ENCODE measurements at places on chromosomes 6 and 20. TPM values are rescaled to one million over a fixed set of nuclear protein-coding genes. Genes with fewer than 3 reads are reported as not detected.
A peak's percentile ranks its signal among the peaks of the same experiment; 100 is the strongest.

- no peak for DNase-seq
These were observed 8.7 kb downstream of the NUDT3 start for GRCh38 chr6:34383656-34384320.

DNA sequence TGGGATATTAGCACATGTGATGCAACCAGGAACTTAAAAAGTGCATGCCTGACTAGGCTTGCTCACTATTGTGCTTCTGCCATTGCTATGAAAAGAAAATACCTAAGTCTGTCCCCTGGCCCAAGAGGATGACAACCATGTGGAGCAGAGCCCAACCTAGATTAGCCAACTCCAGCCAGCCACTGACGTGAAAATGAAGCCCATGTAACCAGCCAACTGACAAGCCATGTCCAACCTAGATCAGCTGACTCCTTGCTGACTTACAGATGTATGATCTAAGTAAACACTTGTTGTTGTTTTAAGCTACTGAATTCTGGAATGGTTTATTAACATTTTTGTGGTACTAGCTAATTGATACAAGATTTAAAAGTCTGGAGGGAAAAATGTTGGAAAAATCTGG lies 47.5 kb downstream of the PIGU start:
- DNase-seq, result no peak

DNA sequence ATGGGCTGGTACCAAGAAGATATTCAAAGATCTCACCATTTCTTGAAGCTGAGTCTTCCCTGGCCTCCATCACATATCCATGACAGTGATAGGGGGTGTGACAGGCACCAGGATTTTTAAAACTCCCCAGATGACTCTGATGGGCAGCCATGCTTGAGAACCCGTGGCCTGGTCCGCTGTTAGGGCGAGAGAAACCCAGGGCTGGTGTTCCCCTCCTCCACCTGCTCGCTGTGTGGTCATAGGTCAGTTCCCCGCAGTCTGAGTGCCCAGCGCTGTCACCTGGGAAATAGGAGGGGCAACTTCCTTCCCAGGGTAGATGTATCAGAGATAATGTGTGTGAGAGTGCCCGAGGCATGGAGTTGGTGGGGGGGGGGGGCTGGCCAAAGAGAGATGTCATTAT lies 50.9 kb downstream of the TMEM242 start:
- DNase-seq, result no peak

DNA sequence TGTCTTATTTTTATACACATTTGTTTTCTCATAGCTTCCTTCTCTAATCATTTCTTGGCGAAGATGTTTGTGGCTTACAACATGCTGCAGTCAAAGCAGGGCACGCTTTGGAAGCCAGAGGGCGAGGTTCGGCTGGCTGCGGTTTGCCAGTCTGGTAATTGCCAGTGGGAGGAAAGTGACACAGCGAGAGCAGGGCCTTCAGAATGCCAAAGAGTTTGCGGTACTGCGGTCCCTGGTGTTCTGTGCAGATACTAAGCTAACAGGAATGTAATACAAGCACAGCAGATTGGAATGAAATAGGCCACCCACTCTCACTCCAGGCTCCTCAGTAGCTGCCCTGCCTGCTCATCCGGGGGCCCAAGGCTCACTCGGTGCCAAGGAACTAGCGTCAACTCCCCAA lies 58.7 kb upstream of the TGM3 start:
- DNase-seq, result no peak

DNA sequence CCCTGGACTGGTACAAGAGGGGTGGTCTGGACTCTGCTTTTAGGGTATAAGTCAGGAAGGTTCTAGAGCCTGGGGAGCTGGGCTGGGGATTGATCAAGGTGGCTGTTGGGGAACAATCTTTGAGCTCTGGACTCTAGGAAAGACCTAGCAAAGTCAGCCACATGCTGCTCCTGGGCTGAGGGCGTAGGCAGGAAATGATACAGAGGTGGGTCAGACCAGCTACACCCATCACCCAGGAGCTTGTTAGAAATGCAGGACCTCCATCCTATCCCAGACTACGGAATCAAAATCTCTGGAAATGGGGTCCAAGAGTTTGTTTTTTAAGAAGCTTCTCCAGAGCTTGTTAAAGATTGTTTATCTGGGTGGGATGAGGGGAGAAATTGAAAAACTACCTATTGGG lies 9.4 kb downstream of the ADTRP start:
- no peak for DNase-seq

DNA sequence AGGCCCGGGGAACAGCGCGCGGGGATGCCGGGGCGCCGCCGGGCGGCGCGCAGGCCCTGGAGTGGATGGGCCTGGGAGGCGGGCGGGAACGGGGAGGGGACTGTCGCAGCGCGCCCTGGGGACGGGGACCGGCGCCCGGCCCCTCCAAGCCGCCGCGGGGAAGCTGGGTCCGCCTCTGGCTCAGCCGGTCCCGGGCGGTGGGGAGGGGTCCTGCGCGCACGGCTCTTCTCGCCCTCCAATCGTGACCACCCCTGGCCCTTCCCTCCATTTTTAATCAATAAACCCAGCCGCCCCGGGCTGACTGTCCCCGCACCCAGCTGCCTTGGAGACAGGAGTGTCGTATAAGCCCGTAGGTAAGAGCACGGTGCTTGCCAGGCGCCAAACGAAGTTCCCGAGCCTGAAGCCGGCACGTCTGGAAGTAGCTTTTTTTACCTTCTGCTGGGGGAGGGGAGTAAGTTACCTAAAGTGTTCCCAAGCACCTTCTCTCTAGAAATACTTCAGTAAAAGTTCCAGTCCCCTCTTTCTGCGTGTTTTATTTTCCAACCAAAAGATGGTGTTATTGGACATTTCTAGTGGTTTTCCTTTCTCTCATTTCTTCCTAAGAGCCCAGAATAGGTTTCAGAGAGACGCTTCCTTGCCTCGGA lies 780 bp upstream of the TAF4 start:
- DNase-seq, result peak; percentile 59

- DNase-seq, result no peak
These were observed 377.6 kb upstream of the CITED2 start for GRCh38 chr6:139752086-139752485.

DNA sequence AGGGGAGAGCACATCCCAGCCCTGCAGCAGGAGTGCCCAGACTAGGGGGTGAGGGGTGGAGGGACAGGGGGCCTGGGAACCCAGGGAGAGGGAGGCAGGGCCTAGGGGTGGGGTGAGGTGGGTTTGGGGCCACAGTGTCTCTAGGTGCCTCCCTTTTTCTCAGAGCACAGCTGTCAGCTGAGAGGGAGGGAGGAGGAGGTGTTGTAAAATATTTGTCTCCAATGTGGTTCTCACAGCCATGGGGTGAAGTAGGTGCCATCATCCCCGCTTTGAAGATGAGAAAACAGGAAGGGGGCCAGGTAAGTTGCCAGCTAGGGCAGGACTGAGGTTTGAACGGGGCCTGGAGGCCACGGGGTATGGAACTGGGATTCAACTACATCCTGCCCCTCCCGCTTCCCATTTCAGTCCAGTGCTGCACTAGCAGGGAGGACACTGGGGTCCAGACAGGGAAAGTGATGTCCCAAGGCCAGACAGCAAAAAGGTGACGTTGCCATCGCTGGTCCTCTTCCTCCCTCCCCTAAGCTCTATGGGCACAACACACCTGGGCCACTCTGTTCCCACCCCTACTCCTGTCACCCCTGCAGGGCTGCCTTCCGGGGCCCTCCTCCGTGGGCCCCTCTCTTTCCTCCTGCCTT lies 20.3 kb downstream of the PACSIN1 start:
- DNase-seq, result no peak

GRCh38 chr20:38197217-38197616 lies 32.1 kb upstream of the TGM2 start:
- no peak for DNase-seq

DNA sequence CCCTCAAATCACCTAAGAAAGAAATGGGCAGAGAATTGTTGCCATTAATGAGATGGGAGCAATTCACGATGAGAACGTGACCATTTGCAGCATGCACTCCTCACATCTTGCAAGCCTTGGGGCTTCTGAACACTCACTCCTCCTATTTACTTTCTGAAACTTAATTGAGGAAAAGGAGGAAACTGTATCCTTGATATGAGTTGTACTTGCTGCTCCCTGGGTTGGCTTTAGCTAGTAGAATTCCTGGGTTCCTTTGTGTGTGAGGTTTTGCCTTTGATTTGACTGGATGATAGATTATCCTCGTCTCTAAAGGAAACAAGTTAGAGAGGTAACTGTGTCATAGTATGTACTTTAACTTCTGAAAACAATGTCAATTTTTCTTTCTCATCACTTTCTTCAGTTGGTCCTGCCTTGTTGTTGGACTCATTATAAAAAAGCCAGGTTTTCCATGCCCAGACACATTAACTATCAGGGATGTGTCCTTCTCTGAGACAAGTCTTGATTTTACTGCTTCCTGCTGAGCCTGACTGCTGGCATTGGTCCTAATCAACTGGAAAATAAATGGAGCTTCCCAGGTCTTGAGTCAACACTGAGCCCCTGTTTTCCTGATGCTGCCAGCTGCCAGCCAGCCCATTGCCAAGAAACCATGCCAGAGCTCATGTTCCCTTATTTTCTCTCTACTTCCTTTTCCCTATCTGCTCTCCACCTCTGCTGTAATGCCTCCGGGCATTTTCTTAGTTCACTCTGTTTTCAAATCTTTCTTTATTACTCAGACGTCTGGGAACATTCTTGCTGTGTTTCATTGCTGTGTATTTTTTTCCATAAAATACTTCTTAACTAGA lies 6.0 kb upstream of the MRAP2 start:
- DNase-seq, result no peak

DNA sequence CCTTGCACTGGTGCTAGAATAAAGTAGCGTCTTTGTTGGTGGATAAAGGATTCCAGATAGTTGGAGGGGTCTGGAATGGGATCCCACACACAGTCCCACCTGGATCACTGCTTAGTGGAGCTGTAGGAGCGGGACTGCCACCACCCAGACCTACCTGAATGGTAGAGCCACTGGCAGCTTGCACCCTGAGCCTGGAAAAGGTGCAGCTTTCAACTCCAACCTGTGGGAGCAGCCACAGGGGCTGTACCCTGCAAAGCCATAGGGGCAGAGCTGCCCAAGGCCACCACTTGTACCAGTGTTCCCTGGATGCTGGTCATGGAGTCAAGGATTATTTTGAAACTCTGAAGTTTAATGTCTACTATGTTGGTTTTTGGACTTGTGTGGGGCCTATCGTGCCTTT lies 26.9 kb downstream of the VTA1 start:
- no peak for DNase-seq

- DNase-seq, result peak; percentile 55
These were observed 38.0 kb downstream of the EZR start for GRCh38 chr6:158780988-158781691.

GRCh38 chr6:144896871-144897270 lies 611.7 kb downstream of the UTRN start:
- DNase-seq, result no peak

DNA sequence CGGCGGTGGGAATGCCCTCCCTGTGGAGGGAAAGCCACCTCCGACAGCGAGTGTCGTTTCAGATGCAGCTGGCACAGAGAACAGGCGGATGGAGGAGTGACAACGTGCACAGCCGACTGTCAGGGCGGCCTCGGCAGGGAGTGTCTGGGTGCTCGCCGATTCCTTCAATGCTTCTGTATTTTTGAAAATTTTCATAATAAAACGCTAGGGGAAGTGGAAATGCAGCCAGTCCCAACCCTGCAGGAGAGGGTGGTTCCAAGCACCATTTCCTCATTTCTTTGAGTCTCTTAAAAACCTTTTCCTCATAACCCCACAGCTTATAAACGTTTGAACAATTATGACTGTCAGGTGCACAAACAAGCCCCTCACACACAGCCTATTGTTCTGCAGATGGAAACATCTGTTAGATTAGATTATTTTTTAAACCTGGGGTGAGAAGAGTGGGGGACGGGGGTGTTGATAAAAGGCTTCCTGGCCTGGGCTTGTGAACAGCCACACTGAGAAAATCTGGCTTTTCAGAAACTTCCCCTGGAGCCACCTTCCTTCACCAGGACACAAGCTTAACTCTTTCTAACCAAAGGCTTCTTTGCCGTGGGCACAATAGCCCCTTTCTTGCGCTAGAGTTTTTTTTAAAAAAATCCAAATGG lies 228.9 kb downstream of the ANKRD60 start:
- peak; percentile 11 for DNase-seq

DNA sequence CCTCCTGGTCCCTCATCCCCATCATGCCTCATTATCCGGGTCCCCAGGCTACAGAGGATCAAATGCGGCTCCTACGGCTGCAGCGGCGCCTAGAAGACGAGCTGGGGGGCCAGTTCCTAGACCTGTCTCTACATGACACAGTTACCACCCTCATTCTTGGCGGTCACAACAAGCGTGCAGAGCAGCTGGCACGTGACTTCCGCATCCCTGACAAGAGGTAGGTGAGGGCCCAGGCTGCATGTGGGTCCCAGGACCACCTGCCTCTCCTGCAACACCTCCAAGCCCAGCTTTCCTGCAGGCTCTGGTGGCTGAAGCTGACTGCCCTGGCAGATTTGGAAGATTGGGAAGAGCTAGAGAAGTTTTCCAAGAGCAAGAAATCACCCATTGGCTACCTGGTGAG lies 8.2 kb upstream of the PTPRA start:
- DNase-seq, result no peak

DNA sequence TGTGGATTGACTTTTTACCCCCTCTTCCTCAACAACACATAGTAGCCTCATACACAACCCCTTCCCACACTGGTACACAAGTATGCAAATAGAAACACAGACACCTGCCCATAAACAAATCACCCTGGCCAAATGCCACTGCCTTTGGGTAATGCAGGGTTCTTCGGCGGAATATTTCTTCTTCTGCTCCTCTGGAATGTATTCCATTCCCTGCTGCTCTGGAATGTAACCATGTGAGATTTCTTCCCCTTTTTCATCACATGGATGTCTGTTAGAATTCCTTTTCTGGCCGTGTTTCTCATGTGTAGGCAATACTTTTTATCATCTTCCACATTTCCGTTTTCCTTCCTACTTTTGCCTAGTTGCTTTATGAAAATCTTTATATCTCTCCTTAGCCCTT lies 76.1 kb upstream of the TPD52L1 start:
- DNase-seq, result no peak

DNA sequence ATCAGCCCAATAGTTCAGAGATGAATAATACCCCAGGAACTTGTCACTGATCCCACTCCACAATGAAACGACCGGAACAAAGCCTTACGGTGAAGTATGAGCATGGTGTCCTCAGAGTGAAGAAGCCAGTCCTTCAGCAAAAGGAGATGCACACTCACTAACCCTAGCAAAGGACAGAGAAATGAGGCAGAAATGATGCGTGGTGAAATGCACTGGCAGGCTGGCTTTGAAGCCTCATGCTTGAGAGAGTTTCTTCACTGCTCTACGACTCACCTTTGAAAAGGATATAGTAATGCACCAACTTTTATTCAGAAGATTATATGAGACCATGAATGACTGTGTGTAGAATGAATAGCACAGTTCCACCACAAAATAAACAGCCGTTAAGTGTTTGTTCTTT lies 74.8 kb downstream of the PHACTR1 start:
- DNase-seq, result no peak

GRCh38 chr20:44033873-44034272 lies 119.2 kb downstream of the TOX2 start:
- DNase-seq, result no peak

Gene NECAB3
- polyA plus RNA-seq, result 29.5 TPM

Gene RAD21L1
- polyA plus RNA-seq, result not detected

Gene IL20RA
- polyA plus RNA-seq, result 2.7 TPM

Gene COL21A1
- polyA plus RNA-seq, result 121 TPM

Gene SRMS
- 0.15 TPM for polyA plus RNA-seq

Gene DDRGK1
- polyA plus RNA-seq, result 50.9 TPM

Gene EMILIN3
- 4.1 TPM for polyA plus RNA-seq

Gene KIF16B
- polyA plus RNA-seq, result 10.9 TPM

Gene DDO
- polyA plus RNA-seq, result 1.6 TPM

Gene TNF
- not detected for polyA plus RNA-seq

Gene DHX16
- polyA plus RNA-seq, result 37.3 TPM
